ENCODE measurements at places on chromosomes 11 and 22.

- no peak for DNase-seq
These were observed 1256.4 kb downstream of the FAM181B start for GRCh38 chr11:81477277-81477676.

GRCh38 chr22:20783300-20783673 lies 9.4 kb downstream of the SERPIND1 start:
- DNase-seq, result no peak

- DNase-seq, result no peak
These were observed 70.4 kb upstream of the ARHGAP20 start for GRCh38 chr11:110782616-110783015.

DNA sequence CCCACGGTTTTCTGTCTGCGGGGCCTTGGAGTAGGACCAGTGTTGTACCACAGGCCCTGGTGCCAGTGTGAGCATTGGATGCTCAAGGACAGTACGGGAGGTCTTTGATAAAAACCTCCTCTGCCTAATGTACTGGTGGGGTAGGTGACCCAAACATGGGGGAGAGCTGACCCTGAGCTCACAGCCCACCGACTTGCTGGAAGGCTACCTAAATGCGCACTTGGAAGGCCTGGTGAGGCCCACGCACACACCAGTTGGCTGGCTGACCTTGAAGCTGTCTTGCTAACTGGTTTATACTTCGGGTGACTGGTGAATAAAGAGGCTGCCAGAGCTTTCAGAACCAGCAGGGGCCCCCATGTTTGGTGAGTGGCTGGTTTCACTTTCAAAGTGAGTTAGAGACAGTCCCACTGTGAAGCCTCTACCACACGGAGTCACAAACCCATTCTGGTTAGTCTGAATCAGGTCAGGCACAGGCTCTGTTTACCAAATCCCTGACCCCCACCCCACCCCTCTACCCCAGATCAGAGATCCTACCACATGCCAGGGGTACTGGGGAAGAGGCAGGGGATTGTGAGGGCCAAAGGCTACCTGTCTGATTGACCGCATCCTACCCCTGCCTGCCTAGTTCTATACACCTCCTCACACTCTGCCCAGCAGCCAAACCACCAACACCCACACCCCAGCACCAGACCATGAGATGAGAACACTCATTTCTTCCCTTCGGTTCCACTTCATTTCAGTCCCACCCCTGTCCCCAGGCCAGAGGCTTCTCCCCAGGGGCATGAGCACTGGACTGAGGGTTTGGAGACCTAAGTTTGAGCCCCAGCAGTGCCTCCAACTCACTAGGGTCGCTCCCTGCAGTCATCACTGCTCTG lies 12.7 kb upstream of the IL2RB start:
- peak; percentile 87 for DNase-seq

- no peak for DNase-seq
These were observed 7.7 kb downstream of the MPPED1 start for GRCh38 chr22:43419371-43420080.

GRCh38 chr11:1292018-1292643 lies 17.3 kb downstream of the TOLLIP start:
- DNase-seq, result no peak

GRCh38 chr22:38685761-38686160 lies 4.0 kb downstream of the TOMM22 start:
- no peak for DNase-seq

DNA sequence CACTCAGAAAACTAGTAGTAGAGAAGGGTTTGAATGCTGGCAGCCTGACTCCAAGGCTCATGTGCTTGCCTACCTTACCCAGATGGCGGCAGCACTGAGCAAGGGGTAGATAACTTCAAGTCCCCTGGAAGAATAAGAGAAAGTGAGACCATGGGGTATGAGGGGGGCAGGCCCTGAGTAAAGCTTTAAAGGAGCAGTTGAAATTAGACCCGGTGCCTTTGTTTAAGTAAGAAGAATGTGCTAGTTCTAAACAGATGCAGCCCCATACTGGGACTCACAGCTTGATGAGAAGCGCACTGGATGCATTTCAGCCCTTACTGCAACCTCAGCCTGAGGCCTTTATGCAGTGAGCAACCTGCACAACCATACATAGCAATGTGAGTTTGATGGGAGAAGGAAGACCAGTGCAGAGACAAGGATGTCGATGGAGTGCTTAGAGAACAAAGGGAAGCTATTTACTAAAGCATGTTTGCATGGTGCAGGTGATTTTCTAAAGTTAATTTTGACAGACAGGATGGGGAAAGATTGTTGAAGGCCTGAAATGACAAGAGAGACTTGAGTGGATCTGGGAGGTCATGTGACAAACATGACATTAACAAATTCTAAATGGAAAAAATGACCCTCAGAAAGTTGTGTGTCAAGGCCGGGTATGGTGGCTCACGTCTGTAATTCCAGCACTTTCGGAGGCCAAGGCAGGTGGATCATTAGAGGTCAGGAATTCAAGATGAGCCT lies 27.1 kb upstream of the TMA7B start:
- peak; percentile 49 for DNase-seq

DNA sequence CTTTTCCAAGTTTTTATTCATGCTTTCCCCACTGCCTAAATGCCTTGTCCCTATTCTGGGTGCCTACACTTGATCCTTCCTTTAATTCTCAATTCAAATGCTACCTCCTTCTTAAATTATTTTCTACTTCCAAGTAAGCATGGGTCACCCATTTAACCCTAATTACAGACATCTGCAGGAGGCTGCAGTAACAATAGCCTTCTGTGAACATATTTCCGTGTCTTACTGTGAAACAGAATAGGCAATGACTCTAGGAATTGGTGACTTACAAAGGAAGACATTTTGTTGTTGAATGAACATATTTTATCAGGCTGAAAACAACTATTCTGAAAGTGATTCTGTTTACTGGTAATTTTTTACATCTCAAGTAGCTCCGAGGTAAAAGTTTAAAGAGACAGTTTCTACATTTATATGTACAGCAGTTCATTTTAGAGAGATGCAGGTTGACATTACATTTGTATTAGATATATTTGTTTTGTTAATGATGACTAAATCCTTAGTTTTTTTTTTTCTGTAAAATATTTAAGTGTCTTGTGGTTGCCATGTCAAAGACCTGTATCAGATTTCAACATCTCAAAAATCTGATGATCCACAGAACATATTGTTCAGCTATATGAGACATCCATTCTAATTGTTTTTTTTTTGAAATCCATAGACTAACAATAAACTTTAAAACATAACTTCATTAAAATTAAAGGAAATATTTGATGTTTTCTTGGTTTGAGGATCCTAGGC lies 316.8 kb downstream of the CASP12 start:
- DNase-seq, result no peak

GRCh38 chr22:40502919-40503318 lies 132.5 kb downstream of the SGSM3 start:
- DNase-seq, result no peak

DNA sequence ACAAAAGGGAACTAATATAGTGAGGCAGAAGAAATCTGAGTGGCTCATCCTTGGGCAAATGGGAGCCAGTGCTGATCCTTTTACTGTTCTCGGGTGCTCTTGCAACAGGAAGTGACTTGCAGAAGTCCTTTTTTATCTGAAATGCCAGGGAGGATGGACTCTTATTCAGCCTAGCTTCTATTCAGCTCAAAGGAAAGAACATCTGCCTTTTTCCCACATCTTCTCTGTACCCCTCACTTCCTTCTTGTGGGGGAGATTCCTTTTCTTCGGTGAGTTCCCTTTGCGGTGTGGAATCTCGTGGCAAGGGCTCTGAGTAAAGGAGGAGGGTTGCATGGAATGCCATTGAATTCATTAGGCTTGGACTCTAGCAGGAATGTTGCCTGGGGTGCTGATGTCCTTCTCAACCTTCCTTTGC lies 76.2 kb downstream of the ZBTB16 start:
- DNase-seq, result no peak

- DNase-seq, result no peak
These were observed 4.1 kb downstream of the BRMS1 start for GRCh38 chr11:66340596-66341501.

GRCh38 chr11:62542750-62543567 lies 3.6 kb downstream of the AHNAK start:
- peak; percentile 83 for DNase-seq

GRCh38 chr22:45094825-45095224 lies 68.9 kb upstream of the NUP50 start:
- DNase-seq, result no peak

- no peak for DNase-seq
These were observed 103.3 kb upstream of the TOP3B start for GRCh38 chr22:22085702-22086500.

GRCh38 chr11:104366321-104366734 lies 202.4 kb upstream of the PDGFD start:
- no peak for DNase-seq

GRCh38 chr11:13000721-13001120 lies 8.4 kb upstream of the RASSF10 start:
- no peak for DNase-seq

- no peak for DNase-seq
These were observed 13.4 kb downstream of the CXCR5 start for GRCh38 chr11:118896921-118897591.

- no peak for DNase-seq
These were observed 171.2 kb downstream of the CTTN start for GRCh38 chr11:70569618-70569890.

- DNase-seq, result no peak
These were observed 40.8 kb upstream of the ST14 start for GRCh38 chr11:130118636-130119387.

DNA sequence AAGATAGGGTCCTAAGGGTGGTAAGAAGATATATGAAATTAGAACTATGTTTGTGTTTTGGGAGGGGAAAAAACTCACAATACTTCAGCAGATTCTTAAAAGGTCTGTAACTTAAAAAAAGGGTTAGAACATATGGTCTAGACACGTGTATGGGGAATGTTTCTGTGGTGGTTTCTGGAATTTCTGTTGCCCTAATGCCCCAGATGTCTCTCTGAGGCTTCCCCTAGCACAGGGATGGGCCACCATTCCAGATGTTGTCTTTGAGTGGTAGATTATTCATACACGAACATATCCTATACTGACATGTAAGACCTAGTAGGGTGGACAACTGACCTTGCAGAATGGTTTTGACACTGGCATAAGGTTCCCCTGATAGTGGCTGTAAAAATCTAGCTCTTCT lies 26.2 kb downstream of the EHF start:
- no peak for DNase-seq

DNA sequence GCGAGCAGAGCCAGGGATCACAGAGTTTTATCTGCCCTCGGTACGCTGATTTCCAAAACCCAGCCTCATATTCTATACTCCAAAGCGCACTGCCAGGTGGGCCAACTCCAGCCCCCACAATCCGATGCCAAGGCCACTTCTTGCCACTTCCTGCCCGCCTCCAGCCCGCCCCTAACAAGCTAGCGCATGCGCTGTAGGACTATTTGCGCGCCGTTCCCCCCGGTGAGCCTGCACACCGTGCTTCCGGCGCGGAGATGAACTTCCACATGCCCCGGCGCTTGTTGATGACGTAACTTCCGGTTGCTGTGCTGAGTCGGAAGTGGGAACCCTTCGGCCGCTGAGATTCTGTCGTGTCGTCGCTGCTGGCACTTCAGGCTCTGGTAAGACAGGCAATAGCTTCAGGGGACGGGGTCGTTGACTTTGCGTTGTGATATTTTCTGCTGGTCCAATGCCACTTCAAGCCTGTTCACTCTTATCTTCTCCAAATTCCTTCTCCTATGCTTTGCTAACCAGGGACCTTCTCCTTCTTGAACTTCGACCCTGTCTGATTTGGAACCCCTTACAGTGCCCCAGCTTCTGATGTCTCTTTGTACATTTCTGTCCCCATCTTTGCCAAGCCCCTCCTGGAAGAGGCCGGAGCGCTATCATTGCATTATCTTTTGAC lies at the start of gene UBE4A:
UBE4A (plus strand) TSS at position 306 of the 664 bp plus-strand sequence. CDS start 5,481 bp downstream, outside the sequence.
- peak; percentile 88 for DNase-seq

DNA sequence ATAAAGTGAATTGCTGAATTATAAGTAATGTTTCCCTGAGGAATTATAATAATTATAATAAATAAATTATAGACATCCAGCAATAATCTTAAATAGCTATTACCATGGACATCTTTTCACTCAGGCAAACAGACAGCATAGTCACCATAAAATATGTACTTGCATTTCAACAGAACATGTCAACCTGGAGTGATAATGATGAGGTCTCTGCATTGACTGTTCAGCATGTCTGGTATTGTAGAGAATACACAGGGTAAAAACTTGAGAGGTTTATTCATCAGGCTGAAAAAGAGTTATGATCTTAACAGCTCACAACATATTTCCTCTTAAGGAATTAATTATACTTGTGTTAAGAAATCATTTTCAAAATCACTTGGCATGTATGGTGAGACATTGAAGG lies 41.1 kb upstream of the TYR start:
- DNase-seq, result no peak

DNA sequence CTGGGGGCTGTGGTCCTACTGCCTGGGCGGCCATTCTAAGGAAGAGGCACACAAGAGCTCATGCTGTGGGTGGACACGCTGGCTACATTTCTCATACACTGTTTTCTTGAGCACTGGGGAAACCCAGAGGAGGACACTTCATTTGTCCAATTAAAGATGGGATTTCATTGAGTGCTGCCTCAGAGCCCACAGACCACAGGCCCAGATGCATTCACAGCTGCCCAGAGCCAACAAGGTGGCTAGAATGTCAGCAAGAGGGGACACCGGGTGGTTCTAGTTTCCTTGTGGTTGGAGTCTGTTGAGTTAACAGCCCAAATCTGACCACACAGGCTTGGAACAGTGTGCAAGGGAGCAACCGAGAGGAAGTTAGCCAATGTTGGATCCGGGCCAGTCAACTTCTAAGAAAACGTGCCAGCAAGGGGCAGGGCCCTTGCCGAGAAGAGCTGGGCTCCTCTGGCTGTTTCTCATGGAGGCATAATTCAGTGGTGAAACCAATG lies 35.0 kb upstream of the SORL1 start:
- DNase-seq, result peak; percentile 34

DNA sequence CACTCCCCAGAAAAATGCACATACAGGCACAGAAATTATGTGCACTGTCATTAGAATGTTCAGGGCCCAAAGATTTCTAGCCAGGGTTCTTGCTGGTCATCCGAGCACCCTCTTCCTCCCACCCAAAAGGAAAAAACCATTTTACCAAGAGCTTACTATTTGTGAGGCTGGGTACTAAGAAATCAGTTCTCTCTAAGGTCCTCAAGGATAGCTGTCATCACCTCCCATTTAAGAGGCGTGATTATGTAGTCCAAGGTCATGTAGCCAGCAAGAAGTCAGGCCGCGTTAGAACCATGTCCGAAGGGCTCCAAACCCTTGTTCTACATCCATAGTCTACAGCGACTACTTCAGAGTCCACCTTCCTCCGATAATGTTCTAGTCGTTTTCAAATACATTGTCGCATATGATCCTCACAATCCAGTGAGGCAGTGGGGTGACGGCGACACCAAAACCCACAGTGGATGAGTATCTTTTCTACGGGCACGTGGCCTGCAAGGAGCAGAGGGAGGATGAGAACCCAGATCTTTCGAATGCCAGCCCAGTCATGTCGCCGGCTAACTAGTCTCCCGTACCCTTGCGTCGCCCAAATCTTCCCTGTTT lies 634 bp downstream of the TIMM8B start:
- peak; percentile 47 for DNase-seq

- no peak for DNase-seq
These were observed 19.3 kb downstream of the IGSF9B start for GRCh38 chr11:133937468-133937867.

GRCh38 chr11:64013141-64013896 lies 22.4 kb upstream of the FLRT1 start:
- no peak for DNase-seq

GRCh38 chr11:100188137-100188783 lies 498.8 kb upstream of the ARHGAP42 start:
- DNase-seq, result no peak

Data from GM13976 (cell line).